ENCODE measurements at places on chromosomes 6 and 20.

GRCh38 chr20:17710379-17711266, 10.9 kb downstream of the BANF2 start:
- no peak for DNase-seq

DNA sequence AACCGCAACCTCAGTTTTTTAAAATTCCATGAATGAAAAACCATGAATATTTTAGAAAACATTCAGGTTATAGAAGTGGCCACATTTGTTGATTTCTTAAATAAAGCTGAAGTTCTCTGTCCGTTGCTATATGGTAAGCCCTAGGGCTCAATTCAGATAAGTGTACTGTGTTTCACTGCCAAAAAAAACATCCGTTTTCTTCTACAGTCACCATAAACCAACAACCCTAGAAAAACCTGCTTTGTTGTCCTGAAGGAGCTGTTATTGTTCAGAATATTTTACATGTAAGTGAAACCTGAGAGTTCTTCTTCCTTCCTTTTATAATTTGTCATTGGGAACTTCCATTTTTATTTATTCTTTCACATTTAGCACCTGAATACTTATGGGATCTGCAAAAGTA, 274.1 kb downstream of the TFAP2A start:
- DNase-seq = no peak

- no peak for DNase-seq
Measured at GRCh38 chr6:44670146-44670545, 282.6 kb downstream of the CDC5L start.

DNA sequence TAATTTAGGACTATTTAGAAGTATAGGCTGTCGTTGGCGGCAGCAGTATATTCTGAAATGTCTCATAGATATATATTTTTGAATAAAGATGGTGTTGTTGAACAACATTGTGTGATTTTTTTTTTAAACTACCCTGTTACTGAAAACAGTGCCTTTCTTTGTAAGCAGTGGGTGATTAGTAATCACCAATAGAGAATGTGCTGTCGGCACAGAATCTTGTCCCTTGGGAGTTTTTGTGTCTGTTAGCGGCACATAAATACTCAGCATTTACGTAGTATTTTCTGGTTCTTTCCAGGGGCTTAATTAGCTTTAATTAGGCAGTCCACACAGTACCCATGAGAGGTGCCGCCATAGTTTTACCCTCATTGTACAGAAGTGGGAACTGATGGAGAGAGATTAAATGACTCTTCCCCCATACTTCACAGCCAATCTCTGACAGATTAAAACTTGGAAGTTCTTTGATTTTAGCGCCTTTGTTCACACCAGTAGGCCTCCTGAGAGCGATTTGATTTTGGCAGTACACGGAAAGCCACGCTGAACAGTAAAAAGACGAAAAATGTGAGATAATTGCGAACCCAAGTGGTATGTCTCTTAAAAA, 58.8 kb downstream of the RPRD1B start:
- DNase-seq = no peak

- DNase-seq = no peak
Measured at GRCh38 chr20:7703551-7703961, 236.7 kb downstream of the HAO1 start.

- DNase-seq = no peak
Measured at GRCh38 chr20:4661191-4661590, 60.5 kb upstream of the PRND start.

GRCh38 chr20:53321596-53321995, 272.0 kb downstream of the ZNF217 start:
- no peak for DNase-seq

DNA sequence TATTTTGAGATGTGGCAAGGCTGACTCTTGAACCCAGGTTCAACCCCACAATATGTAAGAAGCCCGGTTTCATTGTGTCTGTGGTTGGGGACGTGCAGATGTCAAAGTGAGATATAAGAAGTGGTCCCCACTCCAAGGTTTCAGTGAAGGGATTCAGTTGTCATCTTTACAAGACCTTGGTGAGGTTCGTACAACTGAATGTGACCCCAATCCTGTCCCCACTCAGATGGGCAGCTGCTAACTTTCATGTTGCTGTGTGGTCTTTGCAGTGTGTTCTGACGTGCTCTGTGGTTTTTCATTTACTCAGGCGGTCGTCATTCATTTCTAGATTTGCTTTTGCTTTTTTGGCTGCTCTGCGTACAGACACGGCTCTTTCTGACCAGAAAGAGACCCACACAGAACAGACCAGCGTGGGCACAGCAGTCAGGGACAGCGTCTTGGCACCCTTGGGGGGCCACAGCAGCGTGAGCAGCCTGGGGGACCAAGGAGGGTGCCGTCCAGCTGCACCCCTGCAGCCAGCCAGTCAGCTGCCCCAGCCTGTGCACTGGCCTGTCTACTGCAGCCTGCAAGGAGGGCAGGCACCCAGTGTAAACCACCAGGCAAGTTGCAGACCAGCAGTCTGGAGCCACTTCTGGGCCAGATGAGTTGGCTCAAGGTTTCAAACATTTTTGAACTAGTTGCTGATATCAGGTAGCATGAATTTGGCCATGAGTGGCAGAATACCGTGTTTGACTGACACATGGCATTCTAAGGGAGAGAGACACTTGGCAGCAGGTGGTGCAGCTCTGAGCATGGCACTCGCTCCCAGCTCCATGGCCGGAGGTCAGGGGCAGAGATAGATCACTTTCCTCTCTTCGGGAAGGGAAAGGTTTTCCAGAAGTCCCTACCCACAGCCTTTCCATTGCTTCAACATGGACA, 49.4 kb upstream of the IRF4 start:
- DNase-seq = no peak

GRCh38 chr20:9794831-9795230, 44.0 kb downstream of the PAK5 start:
- DNase-seq = no peak

DNA sequence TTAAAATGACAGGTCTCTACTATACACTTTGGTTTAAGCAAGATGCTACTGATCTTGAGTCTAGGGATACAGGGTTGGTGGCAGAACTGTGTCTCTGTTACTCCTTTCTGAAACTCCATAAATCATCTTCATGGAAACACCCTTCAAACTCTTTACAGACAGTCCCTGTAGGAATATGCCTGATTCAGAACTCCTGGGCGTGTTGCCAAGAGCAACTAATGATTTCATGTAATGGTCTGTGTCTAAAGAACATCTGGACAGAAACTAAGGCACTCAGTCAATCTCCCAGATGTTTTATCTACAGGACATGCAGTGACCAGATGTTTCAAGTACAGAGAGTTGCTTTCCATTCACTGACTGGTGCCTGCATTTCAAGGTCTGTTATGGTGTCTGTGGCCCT, 464.4 kb upstream of the CHD6 start:
- no peak for DNase-seq

GRCh38 chr20:3479759-3480615, 9.2 kb downstream of the ATRN start:
- DNase-seq = no peak

GRCh38 chr6:24658573-24659560, 7.8 kb downstream of the TDP2 start:
- peak; percentile 60 for DNase-seq

GRCh38 chr6:105199711-105200110, 19.9 kb upstream of the POPDC3 start:
- DNase-seq = no peak

DNA sequence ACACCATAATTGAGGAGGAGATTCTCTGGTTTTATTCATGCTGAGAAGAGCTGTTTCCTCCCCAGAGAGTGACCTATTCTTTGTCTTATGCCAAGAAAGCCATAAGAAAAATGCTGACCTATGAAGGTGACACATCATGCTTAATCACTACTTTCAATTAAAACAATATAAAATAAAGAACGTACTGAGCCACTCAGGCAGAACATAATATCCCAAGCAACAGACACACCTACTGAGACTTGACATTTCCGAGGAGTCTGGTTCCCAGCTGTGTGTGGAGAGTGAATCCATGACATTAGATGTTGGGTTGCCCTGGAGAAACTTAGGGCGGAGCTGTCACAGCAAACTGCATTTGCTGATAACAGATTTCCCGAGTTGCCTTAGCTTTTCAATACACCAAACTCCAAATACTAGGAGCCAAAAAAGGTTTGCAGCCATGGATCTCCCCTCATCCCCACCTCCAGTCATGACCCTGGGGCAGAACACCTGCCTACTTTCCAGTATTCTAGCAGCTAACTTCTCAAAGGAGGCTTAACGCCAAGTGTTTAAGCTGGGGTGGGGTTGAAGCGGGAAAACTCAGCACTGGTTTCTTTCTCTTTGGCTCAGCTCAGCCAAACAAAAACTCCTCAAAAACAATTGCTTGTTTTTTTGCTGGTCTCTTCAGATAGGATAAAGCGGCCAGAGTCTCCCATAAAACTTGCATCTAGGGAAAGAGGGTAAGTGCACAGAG, 92.2 kb downstream of the BACH2 start:
- no peak for DNase-seq

- no peak for DNase-seq
Measured at GRCh38 chr20:60993433-60994044, 258.5 kb upstream of the CDH4 start.

- DNase-seq = no peak
Measured at GRCh38 chr6:75285283-75285639, 669 bp upstream of the TMEM30A start.

DNA sequence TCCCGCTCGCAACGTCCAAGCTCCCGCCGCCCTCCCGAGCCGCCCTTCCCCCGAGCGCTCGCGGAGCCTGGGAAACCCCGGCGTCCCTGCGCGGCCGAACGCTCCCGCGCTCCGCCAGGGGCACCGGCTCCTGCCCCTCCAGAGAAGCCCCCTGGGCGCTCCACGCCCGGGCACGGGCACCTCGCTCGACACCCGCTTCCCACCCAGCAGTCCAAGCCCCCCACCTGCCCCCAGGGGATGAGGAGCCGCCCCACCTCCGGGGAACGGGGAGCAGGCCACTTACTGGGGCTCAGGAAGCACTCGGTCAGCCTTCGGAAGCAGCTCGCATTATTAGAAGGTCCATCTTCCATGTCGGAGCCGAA, 1.4 kb downstream of the PDE10A start:
- peak; percentile 26 for DNase-seq

- DNase-seq = no peak
Measured at GRCh38 chr6:123587838-123588545, 48.8 kb downstream of the TRDN start.

GRCh38 chr6:127403636-127404035, 55.6 kb downstream of the KIAA0408 start:
- DNase-seq = no peak

DNA sequence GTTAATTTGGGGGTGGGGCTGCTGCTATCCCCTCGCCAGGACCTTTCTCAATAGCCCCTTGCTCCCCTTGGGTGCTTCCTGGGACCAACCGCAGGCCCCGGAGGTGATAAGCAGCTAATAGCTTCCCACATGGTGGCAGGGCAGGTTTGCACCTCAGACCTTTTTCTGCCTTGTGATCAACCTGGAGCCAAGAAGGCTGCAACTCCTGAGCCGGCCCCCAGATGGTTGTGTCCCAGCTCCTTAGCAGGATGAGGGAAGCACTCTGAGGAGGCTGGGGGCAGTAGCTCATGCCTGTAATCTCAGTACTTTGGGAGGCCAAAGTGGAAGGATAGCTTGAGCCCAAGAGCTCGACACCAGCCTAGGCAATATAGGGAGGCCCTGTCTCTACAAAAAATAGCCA, 85.5 kb downstream of the BMP7 start:
- no peak for DNase-seq

DNA sequence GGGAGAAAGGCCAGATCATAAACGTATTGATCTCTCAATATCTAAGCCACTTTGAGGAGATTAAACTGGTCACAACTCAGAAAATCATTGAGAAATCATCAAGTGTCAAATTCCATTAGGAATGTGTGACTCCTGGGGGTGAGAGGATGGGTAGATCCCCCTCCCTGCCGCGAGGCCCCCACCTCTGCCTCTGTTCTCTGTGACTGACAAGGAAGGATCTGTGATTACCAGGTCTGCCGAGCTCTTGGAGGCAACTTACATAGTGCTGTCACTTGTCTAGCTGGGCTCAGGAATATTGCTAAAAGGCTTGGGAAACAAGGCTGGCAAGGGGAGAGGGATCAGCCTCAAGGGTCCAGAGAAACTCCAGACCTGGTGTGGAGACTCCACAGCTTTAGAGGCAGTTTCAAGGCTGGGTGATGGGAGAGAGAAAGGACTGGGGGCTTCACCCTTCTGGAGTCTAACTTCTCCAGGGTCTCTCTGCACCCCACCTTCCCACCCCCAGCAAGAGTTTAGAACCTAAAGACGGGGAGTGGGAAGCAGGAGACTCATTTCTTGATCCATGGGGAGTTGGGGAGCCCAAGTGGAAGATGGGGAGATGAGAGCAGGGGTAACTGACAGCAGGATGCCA, 11.6 kb upstream of the ARMC12 start:
- no peak for DNase-seq

DNA sequence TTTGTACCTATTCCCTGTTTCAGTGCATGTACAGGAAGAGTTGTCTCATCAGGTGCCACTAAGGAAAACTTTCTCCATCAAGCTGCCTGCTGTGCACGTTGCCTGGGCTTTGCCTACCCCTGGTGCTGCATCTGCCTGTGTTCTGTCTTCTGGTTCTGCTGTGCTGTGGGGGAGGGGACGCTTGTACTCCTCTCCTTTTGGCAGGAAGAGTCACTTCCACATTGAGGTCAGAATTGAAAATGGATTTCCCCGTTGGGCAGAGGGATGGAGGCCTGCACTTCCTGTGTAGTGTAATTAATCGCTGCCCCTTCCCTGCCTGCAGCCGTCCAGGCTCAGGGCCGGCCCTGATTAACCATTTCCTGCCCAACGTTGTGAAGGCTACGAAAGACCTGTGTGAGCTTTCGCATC, 153.3 kb downstream of the SCML4 start:
- DNase-seq = peak; percentile 32

GRCh38 chr6:40135491-40136072, 201.3 kb upstream of the MOCS1 start:
- DNase-seq = no peak

DNA sequence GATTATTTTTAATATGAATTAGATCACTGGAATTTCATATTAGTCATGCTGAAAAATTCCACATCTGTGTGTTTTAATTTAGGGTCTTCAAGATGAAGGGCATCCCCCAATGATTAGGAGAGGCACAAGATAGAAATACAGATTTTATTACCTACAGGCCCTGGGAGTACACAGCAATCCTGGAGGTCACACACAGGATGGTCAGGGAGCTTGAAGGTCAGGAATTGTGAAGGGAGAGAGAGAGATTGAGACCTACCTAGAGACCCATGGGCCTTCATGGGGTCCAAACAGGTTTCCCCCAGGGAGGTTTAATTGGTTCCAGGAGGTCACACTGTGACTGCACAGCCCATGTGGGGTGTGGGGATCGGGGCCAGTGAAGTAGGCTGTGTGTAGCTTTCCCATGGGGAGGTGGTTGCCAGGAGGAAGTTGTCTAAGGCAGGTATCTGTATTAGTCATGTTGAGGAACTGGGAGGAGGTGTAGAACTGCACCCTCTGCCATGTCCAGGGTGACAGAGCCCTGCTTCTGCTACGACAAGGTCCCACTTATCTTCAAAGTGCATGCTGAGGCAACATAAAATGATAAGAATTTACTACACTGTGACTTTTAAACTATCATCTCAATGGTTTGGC, 18.3 kb downstream of the SNX9 start:
- no peak for DNase-seq
